ENCODE measurements at places on chromosomes 5 and 9. TPM values are rescaled to one million over a fixed set of nuclear protein-coding genes. Genes with fewer than 3 reads are reported as not detected.

FBP1 gene
- total RNA-seq, result 231 TPM

PCDHB10 gene
- 2.5 TPM for total RNA-seq

CCNJL gene
- total RNA-seq, result 12.4 TPM

RBM22 gene
- 44.6 TPM for total RNA-seq

AK3 gene
- 81.6 TPM for total RNA-seq

DCAF12 gene
- 31.6 TPM for total RNA-seq

FAM163B gene
- not detected for total RNA-seq

ENTREP1 gene
- total RNA-seq, result 14.6 TPM

TDRD7 gene
- 12.9 TPM for total RNA-seq

SPAG8 gene
- 6.4 TPM for total RNA-seq

CCL27 gene
- 0.68 TPM for total RNA-seq

KCNMB1 gene
- total RNA-seq, result 26.6 TPM

SLC35D2 gene
- total RNA-seq, result 26.0 TPM

CCNO gene
- 16.5 TPM for total RNA-seq

PCA3 gene
- not detected for total RNA-seq

LCP2 gene
- total RNA-seq, result 21.7 TPM

OMD gene
- total RNA-seq, result 2.2 TPM

RLN1 gene
- total RNA-seq, result not detected

PPIC gene
- total RNA-seq, result 39.2 TPM

DNA sequence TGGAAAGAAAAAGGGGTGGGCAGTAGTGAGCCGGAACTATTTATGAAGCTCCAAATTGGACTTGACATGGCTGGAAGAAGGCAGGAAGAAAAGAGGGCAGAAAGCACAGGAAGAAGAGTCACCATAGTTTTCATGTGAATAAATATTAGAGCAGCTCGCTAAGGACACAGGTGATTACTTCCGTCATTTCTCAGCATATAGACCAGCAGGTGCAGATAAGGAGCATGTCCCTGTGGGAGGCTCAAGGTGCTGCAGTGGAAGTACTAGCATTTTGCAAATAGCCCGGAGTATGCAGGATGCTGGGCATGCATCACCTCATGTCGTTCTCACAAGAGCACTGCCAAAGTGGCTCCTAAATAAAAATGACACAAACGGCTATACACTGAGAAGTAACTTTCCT is 71.3 kb upstream of the HTR4 start:
- DNase-seq, result no peak

- DNase-seq, result no peak
Observed at GRCh38 chr5:56757077-56757476, 58.3 kb upstream of the MAP3K1 start.

- no peak for DNase-seq
Observed at GRCh38 chr9:116178481-116179211, 25.1 kb downstream of the PAPPA start.

- DNase-seq, result no peak
Observed at GRCh38 chr5:137201876-137202275, 297.2 kb downstream of the SPOCK1 start.

GRCh38 chr5:138960145-138960692 is 85.1 kb upstream of the LRRTM2 start:
- DNase-seq, result no peak

GRCh38 chr9:15377625-15378540 is 44.8 kb upstream of the SNAPC3 start:
- DNase-seq, result no peak

- DNase-seq, result no peak
Observed at GRCh38 chr9:119157196-119157595, 212.0 kb downstream of the BRINP1 start.

GRCh38 chr5:142143878-142144277 is 35.3 kb downstream of the NDFIP1 start:
- no peak for DNase-seq

GRCh38 chr5:18113721-18114120 is 479.5 kb downstream of the TAF11L14 start:
- DNase-seq, result no peak

- DNase-seq, result no peak
Observed at GRCh38 chr5:137627293-137627692, 108.6 kb downstream of the KLHL3 start.

DNA sequence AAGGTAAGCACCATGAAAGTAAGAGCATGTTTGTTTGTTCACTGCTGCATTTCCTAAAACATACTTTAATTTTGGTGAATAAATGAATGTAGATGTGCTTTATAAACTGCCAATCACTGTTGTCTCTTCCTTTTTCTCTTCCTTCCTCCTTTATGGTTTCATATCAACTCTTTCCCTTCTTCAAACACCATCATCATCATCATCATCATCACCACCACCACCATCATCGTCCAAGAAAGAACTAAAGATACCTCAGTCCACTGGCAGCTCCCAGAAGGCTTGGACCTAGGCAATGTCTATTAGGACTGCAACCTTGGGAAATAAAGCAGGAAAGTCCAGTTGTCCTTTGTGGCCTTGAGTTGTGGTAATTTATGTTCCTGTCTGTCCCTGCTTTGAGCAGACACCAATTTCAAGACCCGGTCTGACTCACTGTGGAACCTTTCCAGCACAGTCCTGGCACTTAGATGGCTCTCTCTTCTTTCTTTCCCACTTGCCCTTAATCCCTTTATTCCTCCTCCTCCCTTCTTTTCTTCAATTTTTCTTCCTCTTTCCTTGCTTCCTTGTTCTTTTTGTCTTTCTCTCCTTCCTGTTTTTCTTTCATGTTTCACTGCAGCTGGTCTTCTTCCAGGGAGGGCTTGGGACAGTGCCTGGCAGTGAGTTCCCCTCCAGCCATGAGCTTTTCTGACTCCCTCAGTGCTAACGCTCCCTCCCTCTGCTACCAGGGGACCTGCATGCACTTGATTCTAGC is 99.3 kb downstream of the ANGPTL2 start:
- DNase-seq, result no peak

DNA sequence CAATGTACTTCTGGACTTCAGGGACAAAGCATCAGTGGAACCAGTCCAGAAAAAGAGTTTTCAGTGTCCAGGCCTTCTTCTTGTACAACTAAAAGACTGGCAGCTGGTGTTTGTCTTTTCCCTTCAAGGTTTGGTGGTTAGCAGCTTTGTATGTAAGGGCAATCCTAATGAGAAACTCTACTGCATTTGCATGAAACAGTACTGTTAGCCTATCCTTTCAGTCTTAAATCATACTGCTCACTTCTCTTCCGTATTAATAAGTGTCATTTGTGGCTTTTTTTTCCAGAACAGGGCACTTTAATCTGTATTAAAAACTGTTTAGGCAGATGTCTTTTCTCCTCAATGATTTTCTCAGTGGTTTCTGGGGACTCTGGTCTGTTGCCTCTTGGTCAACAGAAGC is 48.9 kb downstream of the FAM174A start:
- DNase-seq, result no peak

GRCh38 chr5:123283499-123283898 is 139.7 kb downstream of the CEP120 start:
- DNase-seq, result no peak

- no peak for DNase-seq
Observed at GRCh38 chr9:133518200-133518599, 6.6 kb downstream of the MYMK start.

DNA sequence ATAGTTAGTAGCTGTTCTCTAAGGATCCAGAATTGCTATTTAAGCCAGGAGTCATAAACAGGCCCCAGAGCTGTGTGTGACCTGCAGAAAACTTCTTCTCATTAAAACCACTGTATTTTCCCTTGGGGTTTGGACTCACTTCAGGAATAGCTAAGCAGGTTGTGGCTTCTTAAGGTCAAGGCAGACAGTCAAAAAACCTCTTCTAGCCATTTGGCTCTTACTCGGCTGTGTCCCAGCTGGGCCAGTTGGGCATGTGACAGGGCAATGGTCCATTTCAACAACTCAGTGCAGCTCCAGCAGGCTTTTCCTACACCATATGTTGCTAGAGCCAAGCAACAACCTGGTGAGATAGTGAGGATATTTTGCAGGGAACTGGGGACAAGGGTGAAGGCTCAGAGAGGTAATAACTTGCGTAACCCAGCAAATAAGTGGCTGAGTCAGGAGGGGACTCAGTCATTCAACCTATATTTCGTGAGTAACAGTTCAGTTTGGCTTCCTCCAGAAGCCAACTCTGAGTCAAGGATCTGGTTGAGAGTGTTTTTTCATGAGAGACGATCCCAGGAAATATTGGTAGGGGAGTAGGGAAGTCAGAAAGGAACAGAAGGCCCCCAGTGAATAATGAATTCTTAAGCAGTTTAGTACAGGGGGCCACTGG is 115.4 kb upstream of the PPP2R2B start:
- no peak for DNase-seq

GRCh38 chr9:87386490-87387025 is 111.1 kb upstream of the DAPK1 start:
- DNase-seq, result no peak

DNA sequence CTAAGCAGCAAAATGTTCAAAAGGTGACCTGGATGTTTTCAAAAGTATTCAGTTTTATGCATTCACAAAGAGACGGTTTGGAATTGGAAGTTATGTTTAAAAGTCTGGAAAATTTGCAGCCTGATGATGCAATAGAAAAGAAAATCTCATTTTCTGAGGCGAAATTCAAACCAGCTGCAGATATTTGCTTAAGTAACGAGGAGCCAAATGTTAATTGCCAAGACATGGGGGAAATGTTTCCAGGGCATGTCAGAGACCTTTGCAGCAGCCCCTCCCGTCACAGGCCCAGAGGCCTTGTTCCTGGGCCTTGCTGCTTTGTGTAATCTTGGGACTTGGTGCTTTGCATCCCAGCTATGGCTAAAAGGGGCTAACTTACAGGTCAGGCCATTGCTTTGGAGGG is 228.2 kb downstream of the MAN2A1 start:
- no peak for DNase-seq

- DNase-seq, result no peak
Observed at GRCh38 chr5:164360589-164360988, 855.2 kb downstream of the MAT2B start.

GRCh38 chr5:158812408-158812807 is 287.3 kb downstream of the EBF1 start:
- no peak for DNase-seq

DNA sequence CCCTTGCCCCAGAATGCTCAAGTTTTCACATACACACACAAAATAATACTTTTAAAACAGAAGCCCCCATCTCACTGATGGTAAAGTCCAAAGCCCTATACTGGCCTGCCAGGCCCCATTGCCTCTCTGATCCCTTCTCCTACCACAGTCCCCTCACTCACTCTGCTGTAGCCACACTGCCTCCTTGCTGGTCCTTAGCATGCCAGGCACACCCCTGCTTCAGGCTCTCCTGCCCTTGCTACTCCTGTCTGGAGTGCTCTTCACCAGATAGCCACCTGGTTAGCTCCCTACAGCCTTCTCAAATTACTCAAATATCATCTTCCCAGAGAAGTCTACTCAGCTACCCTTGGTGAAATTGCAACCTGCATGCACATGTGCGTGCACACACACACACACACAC is 177.5 kb downstream of the C5orf15 start:
- DNase-seq, result no peak

- DNase-seq, result no peak
Observed at GRCh38 chr9:93683331-93684134, 107.1 kb downstream of the PHF2 start.

DNA sequence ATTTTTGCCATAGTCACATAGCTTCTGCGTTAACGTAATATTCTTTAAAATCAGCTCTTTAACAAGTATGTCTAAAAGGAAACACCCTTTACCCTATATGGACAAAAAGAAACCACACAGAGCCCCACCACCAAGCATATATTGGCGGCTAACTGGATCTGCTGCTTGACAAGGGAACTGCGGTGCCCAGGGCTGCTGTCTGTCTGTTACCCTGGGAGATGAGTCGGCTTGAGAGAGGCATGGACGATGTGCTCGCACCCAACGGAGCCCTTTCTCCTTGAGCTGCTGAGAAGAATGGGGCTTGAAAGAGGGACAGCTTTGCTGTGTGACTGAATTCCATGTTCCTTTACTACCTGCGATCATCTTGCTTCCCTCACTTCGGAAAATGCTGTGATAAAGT is 158.6 kb upstream of the SHB start:
- DNase-seq, result no peak

DNA sequence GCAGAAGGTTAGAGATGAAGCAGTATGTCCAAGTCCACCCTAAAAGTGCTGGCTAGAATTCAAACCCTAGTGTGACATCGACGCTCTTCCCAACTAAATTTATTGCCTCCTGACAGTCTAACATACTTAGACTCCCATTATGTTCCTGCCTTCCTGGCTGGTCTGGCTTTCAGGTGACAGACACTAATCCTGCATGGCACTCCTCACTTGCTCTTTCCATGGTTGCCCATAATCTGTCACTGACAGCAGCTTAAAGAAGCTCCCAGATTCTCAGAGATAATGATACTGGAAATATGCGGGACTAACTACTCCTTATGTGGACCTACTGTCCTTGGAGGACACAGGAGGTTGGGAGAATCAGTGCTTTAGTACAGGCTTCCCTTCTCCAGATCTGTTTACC is 41.7 kb upstream of the HTR1A start:
- DNase-seq, result no peak

DNA sequence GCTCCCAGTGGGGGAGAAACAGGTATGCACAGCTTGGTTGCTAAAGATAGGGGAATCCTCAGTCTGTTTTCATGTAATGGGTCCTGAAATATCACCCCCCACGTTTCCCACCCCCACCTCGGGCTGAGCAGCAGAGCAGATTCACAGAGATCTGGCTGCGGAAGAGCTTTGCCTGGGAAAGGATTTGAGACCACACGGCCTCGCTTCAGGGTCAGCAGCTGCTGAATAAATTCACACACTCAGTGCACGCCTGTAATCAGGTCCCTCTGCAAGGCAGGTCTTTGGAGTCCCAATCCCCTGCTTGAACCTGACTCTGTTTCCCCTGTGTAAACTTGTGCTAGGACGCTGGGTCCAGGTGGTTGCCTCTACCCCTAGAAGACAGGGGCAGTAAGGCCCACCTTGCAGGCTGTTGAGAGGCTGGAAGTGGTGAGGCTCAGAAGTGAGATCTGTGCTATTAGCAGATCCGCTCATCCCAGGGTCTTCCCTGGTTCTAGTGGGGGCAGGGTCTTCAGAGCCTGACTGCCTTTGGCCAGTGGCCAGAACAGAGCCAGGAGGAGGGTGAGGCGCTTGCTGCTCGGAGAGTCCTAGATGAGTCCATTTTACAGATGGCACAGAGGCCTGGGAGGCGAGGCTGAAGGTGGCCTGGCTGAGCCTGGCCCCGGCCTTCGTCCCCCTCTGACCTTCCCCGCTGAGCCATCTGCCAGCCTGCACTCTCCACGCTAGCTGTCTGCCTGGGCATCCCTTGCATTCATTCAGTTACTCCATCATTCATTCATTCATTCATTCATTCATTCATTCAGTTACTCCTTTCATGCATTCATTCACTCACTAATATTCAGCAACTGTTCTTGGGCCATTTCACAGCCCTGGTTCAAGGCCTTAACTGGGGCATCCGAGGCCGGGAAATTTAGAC is 16.7 kb upstream of the NEURL1B start:
- no peak for DNase-seq

- DNase-seq, result no peak
Observed at GRCh38 chr5:73158313-73158712, 14.7 kb upstream of the TMEM174 start.

DNA sequence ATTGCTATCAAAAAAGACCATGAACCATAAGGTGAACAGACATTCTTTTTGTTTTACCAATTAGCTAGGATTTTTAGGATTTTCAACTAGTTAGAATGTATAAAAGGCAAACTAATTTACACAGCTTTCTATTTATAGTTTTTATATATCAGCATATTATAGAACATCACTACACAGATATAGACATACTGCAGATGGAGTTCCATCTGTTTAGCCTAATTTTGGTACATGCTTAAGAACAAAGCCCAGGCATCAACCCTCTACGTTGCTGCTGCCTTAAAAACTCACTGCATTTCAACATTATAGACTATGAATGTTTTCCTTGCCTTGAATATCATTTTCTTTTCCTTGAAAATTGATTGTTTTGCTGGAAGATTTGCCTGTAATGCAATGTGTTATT is 2227.5 kb upstream of the C9orf72 start:
- no peak for DNase-seq

GRCh38 chr5:139243425-139243970 is 45.3 kb upstream of the SIL1 start:
- no peak for DNase-seq
